Activated T-cell treated with anti-CD3 and anti-CD28 coated beads, Interleukin-2, amount 50 U/mL, for 24 hours (primary cell): ENCODE measurements at places on chromosomes 16 and 17.

GRCh38 chr16:48862087-48862532 lies 252.1 kb upstream of the N4BP1 start:
- DNase-seq: no peak

DNA sequence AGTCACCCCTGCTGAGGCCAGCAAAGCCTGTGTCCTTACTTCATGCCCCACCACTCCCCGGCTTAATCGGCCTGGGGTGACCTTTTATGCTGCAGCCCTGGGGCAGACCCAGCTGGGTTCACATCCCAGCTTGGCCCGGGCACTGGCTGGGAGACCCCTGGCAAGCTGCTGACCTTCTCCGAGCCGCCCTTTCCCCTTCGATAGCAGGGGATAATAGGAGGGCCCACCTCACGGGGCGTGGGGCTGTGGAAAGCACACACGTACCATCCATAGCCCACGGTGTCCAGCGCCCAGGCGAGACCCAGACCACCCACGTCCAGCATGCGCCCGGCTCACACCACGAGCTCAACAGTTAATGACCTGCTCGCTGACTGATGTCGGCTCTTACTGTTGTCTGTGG lies 26.8 kb downstream of the TBC1D16 start:
- no peak for DNase-seq

DNA sequence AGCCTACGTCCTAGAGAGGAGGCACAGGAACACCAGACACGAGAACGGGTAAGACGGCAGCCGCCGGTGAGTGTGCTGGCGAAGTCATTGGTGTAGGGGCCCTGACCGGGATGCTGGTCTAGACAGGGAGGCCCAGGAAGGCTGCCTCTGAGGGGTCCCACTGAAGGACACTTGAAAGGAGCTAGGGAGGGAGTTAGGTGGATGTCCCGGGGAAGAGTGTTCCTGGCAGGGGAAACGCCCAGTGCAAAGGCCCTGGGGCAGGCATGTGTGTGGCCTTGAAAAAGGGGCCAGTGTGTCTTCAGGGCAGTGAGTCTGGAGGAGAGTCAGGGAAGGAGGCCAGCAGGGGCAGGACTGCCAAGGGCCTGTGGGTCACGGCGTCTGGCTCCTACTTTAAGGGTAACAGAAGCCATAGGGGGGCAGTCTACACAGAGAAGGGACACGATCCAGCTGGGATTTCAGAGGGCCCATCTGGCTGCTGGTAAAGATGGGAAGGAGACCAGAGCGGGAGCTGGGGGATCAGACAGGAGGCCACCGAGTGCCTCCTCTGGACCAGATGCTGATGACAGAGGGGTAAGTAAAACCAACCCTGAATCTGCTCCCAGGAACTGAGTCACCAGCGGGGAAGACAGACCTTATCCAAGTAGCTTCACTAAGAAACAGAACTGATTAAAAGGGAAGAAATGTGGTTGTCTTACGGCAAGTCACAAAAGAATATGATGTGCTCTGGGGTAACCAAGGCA lies 115.9 kb downstream of the LITAF start:
- DNase-seq: no peak

DNA sequence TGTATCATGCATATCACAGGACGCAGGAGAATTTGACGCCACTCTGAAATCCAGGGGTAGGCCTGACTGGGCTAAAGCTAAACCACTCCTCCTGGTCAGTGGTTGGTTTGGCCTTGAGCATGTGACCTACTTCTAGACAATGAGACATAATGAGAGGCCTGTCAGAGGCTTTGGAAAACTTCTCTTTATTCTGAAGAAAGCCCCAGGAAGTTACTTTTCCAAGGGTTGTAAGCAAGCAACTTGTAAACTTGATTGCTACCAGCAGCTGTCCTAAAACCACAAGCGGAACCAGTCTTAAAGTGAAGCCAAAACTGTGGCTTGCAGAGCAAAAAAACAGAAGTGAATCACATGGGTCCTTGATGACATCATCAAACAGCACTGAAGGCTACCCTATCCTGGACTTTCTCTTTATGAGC lies 138.2 kb upstream of the COX10 start:
- DNase-seq: no peak

DNA sequence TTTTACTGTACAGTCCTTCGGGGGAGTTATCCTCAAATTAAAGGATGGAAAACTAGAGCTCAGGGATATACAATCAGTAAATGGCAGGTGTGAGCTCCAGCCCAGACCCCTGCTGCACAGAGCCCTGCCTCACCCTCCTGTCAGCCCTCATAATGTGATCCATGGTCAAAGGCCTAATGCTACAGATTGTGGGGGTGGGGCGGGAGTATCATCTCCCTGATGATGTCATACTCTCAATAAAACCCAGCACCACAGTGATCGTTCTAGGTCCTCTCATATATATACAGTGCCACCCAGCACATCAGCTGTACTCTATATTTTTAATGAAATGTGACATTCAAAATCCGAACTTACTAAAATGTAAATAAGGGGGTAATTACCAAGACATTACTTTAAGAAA lies 61.5 kb downstream of the SLC39A11 start:
- no peak for DNase-seq

- DNase-seq: no peak
Measured at GRCh38 chr17:19610879-19611278, 37.7 kb upstream of the ALDH3A2 start.

DNA sequence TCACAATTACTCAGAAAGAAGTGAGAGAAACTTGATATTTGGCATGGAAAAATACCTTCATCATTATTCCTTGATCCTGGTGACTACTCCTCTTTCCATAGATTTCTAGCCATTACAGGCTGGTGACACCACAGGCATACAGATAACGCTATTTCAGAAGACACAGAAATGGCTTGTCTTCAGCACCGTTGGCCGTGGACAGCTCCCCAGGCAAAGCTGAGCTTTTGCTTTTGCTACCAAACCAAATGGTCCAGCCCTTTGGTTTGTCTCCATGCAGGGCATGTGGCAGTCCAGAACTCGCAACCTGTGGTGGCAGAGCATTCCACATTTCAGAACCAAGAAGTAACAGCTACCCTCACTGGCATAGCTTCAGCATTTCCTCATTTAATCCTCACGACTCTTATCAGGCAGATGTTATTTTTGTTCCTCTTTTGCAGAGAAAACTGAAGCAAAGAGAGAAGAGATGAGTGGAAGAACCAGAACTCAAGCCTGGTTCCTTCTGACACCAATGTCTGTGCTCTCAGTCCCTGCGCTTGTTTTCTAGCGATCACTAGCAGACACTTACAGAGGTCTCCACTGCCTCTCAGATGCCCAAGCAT lies 55.5 kb downstream of the HS3ST4 start:
- no peak for DNase-seq

DNA sequence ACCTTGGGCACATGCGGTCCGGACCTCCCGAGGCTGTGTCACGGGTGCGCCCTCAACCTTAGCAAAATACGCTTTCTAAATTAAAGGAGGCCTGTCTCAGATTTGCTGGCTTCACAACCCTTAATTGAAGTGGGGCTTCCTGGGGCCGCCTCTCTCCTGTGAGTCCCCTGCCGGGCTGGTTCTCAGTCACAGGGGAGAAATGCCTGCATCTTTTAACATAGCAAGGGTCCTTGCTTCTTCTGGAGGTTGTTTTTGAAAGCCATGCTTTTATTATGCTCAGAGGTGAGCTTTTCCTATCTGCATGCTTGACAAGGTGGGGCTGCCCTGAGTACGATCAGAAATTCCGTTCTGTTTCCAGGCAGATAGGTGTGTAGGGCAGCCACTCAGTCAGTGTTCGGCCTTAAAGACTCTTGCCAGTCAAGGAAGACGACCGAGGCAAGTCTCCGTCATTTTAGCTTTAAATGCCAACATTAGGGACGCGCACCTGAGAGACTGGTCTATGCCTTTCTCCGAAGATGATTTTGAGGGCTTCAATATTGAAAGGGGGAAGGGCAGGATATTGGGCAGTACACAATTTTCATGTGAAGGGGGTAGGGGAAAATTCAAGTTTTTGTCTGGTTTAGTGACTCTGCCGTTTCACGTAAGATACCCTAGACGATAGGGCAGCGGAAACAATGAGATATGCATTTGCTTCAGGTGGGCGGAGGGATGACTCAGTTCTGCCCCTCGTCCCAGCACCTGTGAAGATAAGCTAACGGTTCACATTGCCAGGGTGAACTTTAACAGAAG lies 5.5 kb upstream of the SLC7A5 start:
- peak; percentile 85 for DNase-seq

DNA sequence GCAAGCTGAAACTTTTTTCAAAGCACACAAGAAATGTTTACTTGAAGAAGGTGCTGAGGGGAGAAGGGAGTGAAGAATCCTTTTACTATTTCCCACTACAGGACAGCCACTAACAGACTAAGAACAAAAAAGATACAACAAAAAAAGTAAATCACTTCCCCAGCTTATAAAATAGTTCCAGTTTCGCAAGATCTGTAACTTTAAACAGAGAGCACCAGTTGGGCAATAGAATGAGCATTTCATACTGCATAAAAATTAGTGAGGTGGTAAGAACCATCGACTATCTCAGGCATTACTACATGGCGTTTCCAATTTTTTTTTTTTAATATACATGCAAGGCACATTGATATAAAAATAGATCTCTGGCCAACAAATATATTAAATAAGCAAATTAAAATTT lies 11.1 kb downstream of the CRYBA1 start:
- no peak for DNase-seq

DNA sequence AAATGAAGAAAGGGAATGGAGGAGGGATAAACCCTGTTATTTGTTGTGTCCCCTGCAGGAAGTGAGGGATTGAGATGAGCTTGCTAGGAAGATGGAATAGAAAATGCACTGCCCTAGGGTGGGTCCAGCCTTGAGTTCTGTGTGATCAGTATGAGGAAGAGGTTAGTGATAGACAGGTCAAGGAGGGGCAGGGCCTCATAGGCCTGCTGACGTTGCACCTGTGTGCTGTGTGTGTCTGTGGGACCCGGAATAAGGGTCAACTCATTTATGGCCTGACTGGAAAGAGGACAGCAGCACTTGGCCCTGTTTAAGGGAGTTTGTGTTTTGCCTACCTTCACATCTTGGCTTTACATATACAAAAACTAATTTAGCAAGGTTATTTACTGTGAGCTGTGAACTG lies 26.3 kb downstream of the DEF8 start:
- no peak for DNase-seq

- no peak for DNase-seq
Measured at GRCh38 chr17:57704448-57704847, 40.7 kb downstream of the CCDC182 start.

GRCh38 chr17:42329025-42329976 lies 41.0 kb downstream of the STAT5A start:
- DNase-seq: no peak

DNA sequence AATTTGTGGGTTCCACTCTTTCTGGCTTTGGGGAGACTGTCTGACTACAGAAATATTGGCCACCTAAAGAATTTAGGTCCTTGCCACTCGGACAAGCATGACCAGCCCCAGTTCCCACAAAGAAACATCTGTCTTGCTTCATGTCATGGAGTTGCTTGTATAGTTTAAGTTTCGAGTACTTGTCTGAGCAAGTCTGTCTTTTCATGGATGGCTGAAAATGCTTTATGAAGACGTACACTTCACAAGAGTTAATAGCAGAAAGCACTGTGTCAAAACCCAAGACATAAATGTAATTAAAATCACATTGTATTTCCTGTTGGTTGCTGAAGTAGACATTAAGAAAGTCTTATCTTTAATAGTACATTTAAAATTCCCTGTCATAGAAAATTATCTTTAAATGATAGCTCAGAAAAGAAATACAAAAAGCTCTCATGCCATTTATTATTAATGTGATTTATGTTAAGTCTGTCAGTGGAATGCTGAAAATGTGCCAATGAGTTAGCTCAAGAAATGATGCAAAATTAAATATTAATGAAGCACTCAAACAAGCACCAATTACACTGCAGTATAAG lies 29.8 kb upstream of the XYLT2 start:
- no peak for DNase-seq

GRCh38 chr16:77724174-77724573 lies 1.9 kb downstream of the NUDT7 start:
- no peak for DNase-seq

DNA sequence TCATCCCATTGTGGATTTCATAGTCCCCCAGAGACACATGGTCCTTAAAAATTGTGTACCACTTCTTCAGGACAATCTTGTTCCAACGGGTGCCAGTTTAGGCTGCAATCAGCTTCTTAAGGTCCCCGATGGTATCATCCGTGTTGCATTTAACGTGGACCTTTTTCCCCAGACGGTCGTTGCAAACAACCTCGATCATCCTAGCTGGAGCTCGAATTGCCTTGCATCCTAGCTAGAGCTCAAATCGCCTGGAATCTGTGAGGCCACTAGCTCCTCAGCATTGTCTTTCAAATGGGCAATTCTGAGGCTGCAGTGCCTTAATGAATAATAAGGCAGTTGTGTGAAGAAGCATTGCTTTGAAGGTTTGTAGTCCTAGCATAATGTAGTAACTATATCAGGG lies 37.7 kb upstream of the RHBDL3 start:
- no peak for DNase-seq

DNA sequence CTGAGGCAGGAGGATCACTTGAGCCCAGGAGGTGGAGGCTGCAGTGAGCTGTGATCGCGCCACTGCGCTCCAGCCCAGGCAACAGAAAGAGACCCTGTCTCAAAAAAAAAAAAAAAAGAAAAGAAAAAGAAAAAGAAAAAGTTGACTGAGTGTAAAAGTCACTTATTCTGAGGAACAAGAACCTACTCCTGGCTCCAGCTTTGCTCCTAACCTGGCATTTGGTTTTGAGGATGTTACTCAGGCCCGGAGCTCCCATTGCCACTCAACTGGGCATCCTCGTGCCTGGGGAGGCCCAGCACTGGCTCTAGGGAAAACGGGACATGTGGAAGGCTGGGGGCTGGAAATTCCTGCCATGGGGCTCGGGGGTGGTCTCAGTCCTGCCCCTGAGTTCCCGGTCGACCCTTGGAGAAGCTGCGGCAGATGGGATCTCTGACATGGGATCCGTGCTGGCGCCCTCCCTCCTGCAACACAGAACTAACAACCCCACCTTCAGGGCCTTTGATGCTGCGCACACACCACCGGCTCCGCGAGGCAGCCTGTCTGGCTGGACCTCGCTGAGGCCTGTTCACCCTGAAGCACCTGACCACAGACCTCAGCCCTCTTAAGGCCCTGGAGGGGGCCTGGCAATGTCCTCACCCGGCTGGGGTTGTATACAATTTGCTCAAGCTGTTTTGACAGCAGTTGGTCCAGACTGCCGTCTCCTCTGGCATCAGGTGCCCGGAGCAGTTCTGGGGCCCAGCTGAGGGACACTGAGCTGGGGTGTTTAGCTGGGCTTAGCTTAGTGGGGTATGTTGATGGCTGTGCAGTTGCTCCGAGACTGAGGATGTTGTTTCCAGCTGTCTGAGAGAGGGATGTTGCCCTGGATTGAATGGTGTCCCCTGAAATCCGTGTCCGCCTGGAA lies 12.3 kb downstream of the CD7 start:
- no peak for DNase-seq

- peak; percentile 83 for DNase-seq
Measured at GRCh38 chr17:4498461-4499397, at the start of gene SPNS2. TSS of gene SPNS2 (plus strand) at chr17:4498881. CDS start at chr17:4499048, 167 bp downstream.
